Neural crest cell (in vitro differentiated cells): ENCODE measurements at places on chromosomes 4 and X. TPM values are rescaled to one million over a fixed set of nuclear protein-coding genes. Genes with fewer than 3 reads are reported as not detected.

The AKAP17A gene
- 43.9 and 44.0 TPM in 2 replicates for total RNA-seq

GRCh38 chr4:142386449-142386848, 459.7 kb downstream of the INPP4B start:
- H3K27ac ChIP-seq: no peak overlapping the region
- no peak for DNase-seq
- H3K4me3 ChIP-seq: no peak overlapping the region
- H3K4me1 ChIP-seq: no peaks in the 10 kb centered on the region

The UGT2B15 gene
- total RNA-seq: not detected in 2 replicates

DNA sequence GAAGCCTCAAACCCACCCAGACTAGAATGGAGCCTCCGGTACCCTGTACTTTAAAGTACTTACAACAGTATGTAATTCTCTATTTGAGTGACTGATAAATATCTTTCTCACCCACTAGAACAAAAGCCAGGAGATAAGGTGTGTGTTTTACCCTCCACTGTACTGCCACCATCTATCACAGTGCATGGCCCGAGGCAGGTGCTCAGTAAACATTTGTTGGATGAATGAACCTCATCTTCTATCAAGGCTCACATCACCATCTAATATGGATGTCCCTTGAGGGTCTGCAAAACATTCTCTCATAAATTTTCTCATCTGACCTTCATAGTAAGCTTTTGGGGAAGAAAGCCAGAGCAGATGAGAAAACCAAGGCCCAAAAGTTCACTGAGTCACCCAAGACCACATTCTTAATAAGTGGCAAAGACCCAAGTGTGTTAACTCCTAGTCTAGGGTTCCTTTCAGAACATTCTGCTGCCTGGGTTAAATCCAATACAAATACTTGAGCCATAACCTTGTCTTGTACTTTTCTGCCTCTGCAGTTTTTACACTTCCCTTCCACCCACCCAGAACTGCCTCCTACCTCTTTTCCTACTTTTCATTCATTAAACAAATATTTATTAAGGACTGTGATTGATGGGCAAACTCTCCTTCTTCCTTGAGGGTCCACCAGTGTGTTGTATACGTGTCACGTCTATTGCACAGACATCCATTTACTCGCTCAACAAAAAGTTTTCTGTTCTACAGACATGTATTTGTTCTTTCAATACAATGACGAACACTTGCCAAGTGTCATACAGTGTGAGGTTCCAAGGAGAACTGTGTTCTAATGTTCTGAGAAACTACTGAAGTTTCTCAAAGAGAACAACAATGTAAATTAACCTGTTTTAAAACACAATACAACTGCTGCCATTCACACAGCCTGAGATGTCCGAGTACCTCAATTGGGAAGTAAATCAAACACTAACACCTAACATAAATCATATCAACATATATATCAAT, 35.7 kb downstream of the APBB2 start:
- no peak overlapping the region for H3K4me3 ChIP-seq
- no peak overlapping the region for H3K27ac ChIP-seq
- no peak for DNase-seq
- peaks cover 3% of the 10 kb centered on the region for H3K36me3 ChIP-seq
- no peaks in the 10 kb centered on the region for H3K27me3 ChIP-seq
- peaks cover 20% of the 10 kb centered on the region for H3K4me1 ChIP-seq

GRCh38 chr4:61493470-61493869, 293.3 kb downstream of the ADGRL3 start:
- H3K4me3 ChIP-seq: peak overlapping the region; percentile 27
- H3K36me3 ChIP-seq: peaks cover 3% of the 10 kb centered on the region
- H3K4me1 ChIP-seq: peaks cover 24% of the 10 kb centered on the region
- H3K27ac ChIP-seq: peak overlapping the region; percentile 83

The CSAG2 gene
- not detected in 2 replicates for total RNA-seq

- peak overlapping the region; percentile 100 for H3K4me3 ChIP-seq
- H3K27me3 ChIP-seq: no peaks in the 10 kb centered on the region
- H3K27ac ChIP-seq: no peak overlapping the region
- H3K4me1 ChIP-seq: peaks cover 46% of the 10 kb centered on the region
- no peak for DNase-seq
- peaks cover 5% of the 10 kb centered on the region for H3K36me3 ChIP-seq
Observed at GRCh38 chrX:115563633-115564162, 2.7 kb downstream of the PLS3 start.

DNA sequence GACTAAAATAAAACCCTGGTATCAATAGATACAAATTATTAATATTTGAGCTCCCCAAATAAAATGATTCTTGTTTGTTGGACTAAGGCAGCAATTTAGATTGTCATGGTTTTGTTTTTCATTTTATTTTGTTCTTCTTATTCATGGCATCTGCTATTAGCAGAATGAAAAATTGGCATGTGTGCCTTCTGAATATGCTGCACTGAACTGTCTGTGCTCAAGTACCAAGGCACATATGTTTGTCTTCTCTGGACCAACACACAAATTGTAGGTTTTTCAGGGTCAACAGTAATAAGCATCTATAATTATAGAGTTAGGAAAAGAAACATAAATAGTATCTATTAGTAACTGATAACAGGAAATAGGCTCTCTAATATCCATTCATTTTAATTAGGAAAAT, 121.1 kb downstream of the BANK1 start:
- no peak for DNase-seq
- no peak overlapping the region for H3K27ac ChIP-seq
- H3K4me3 ChIP-seq: no peak overlapping the region
- no peaks in the 10 kb centered on the region for H3K36me3 ChIP-seq
- H3K27me3 ChIP-seq: no peaks in the 10 kb centered on the region
- no peaks in the 10 kb centered on the region for H3K4me1 ChIP-seq

The ATP1B4 gene
- total RNA-seq: not detected in 2 replicates

The MAOB gene
- total RNA-seq: 0.93 and 0.98 TPM in 2 replicates

GRCh38 chrX:151386838-151387459, 10.1 kb upstream of the VMA21 start:
- H3K36me3 ChIP-seq: no peaks in the 10 kb centered on the region
- H3K4me3 ChIP-seq: no peak overlapping the region
- H3K27ac ChIP-seq: no peak overlapping the region
- H3K4me1 ChIP-seq: no peaks in the 10 kb centered on the region
- H3K27me3 ChIP-seq: no peaks in the 10 kb centered on the region

DNA sequence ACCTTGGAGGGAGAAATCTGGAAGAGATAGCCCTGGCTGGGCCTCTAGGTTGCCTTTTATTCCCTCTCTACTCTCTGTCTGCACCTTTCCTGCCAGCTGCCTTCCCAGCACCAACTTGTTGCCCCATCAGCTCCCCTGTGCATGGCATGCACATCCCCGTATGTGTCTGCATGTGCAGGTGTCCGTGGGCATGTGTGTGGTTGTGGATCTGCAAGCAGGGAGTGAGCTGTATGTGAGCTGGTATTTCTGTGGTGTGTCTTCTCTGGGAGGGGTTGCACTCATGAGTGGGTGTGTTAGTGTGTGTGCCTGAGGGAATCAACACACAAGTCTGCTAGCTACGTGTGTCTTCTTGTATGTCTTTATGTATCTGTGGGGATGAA, 9.9 kb downstream of the L1CAM start:
- DNase-seq: no peak
- peaks cover 7% of the 10 kb centered on the region for H3K27me3 ChIP-seq
- peak overlapping the region; percentile 64 for H3K4me3 ChIP-seq
- H3K36me3 ChIP-seq: peaks cover 9% of the 10 kb centered on the region

The TEX28 gene
- not detected in 2 replicates for total RNA-seq

The MAGEB2 gene
- total RNA-seq: not detected in 2 replicates

The FAM236B gene
- not detected in 2 replicates for total RNA-seq

DNA sequence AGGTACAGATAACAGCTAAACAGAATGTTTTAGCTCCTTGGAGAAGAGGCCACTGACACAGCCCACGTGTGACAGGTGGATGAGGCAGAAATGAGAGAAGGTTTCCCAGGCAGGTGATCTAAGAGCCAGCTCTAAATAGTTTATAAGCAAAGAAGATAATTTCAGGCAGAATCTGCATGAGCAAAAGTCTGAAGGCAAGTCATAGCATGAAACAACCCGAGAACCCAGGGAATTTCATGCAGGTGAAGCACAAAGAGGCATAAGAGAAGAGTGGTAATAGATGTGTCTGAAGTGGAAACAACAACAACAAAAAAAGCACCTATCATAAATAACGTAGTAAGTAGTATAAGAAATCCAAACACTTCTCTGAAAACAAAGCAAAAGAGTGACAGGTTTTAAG, 275.8 kb upstream of the CPEB2 start:
- H3K27me3 ChIP-seq: peaks cover 4% of the 10 kb centered on the region
- no peaks in the 10 kb centered on the region for H3K4me1 ChIP-seq
- DNase-seq: no peak
- H3K27ac ChIP-seq: no peak overlapping the region
- H3K36me3 ChIP-seq: no peaks in the 10 kb centered on the region
- H3K4me3 ChIP-seq: no peak overlapping the region

The TMEM35A gene
- 8.7 and 9.1 TPM in 2 replicates for total RNA-seq

DNA sequence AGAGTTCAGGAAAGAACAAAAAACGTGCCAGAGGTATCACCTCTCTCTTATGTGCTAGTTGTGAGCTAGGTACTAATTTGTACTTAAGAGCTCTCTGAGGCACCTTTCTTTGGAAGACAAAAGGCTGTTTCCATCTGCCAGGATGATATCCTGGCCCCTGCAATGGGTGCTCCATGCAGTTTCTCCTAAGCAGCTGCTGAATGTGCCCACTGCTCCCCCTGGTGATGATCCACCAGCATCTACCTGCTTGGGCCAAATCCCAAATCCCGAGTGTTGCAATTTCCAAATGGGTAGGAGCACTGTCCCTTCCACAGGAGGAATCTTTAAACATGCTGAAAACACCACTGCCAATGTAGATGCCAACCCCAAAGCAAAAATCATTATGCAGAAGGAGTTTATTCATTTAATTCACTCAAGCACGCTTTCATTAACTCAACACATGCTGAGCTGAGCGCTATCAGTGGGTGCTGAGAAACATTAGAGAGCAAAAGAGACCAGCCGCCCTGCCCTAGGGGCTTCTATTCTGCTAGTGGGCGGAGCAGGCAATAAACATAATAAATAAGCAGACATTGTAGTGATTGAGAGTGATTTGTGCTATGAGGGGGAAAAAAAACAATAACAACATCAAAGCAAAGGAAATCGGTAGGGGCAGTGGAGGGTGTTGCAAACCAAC, 69.6 kb upstream of the C4orf50 start:
- H3K36me3 ChIP-seq: no peaks in the 10 kb centered on the region
- DNase-seq: peak; percentile 50
- no peak overlapping the region for H3K4me3 ChIP-seq
- H3K4me1 ChIP-seq: peaks cover 22% of the 10 kb centered on the region
- peaks cover 6% of the 10 kb centered on the region for H3K27me3 ChIP-seq

DNA sequence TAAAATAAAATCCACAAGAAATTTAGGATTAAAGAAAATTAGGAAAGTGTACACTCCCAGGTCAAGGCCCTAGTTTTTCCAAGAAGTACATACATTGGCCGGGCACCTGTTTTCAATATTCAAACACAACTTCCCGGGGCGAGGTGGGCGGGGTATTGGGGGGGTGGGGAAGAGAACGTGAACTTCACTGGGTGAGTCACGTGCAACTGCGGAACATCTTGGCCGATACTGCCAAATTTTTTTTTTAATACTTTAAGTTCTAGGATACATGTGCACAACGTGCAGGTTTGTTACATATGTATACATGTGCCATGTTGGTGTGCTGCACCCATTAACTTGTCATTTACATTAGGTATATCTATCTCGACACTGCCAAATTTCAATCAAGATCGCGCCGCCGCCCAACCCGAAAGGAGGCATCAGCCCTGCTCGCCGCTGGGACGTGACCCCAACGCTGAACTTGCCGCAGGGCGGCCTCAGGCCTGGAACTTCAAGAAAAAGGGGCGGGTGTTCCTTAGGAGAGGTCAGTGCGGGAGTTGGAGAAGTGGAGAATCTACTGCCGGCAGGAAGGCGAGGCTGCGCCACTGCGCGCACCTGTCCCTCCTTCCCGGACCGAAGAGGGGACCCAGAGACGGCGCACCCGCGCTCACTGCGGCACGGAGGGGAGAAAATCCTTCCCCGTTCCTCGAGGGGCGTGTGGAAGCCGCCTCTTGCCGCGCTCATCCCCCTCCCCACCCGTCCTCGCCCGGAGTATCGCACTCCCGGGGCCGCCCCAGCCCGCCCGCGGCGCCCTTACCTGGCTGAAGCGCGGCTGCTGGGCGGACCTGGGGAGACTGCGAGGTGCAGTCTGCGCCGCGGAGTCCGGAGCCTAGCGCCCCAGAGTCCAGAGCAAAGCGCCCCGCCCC, at the start of gene TEC:
Gene TEC (minus strand): TSS at position 883 of the 905 bp plus-strand sequence. CDS start 41,224 bp downstream, outside the sequence.
- H3K36me3 ChIP-seq: no peaks in the 10 kb centered on the region
- H3K4me3 ChIP-seq: peak within 1 kb of the TSS; percentile 86
- peak; percentile 52 for DNase-seq
- H3K27ac ChIP-seq: no peak within 1 kb of the TSS
- peaks cover 11% of the 10 kb centered on the region for H3K4me1 ChIP-seq

- no peak overlapping the region for H3K4me3 ChIP-seq
- H3K4me1 ChIP-seq: no peaks in the 10 kb centered on the region
- no peak for DNase-seq
- H3K27me3 ChIP-seq: no peaks in the 10 kb centered on the region
- H3K27ac ChIP-seq: no peak overlapping the region
Observed at GRCh38 chrX:40504801-40505605, 75.8 kb upstream of the ATP6AP2 start.

GRCh38 chrX:152844256-152844655, 13.4 kb downstream of the NSDHL start:
- H3K36me3 ChIP-seq: peaks cover 16% of the 10 kb centered on the region
- peaks cover 7% of the 10 kb centered on the region for H3K4me1 ChIP-seq
- no peaks in the 10 kb centered on the region for H3K27me3 ChIP-seq
